ENCODE measurements at places on chromosomes 5 and 9.

- no peak for DNase-seq
Observed at GRCh38 chr5:149443210-149443609, 64.1 kb upstream of the IL17B start.

GRCh38 chr5:160071516-160071915, 47.7 kb downstream of the PWWP2A start:
- DNase-seq, result no peak

- DNase-seq, result no peak
Observed at GRCh38 chr5:104265531-104266140, 703.0 kb upstream of the NUDT12 start.

GRCh38 chr9:133046196-133046899, 15.4 kb upstream of the CEL start:
- no peak for DNase-seq

DNA sequence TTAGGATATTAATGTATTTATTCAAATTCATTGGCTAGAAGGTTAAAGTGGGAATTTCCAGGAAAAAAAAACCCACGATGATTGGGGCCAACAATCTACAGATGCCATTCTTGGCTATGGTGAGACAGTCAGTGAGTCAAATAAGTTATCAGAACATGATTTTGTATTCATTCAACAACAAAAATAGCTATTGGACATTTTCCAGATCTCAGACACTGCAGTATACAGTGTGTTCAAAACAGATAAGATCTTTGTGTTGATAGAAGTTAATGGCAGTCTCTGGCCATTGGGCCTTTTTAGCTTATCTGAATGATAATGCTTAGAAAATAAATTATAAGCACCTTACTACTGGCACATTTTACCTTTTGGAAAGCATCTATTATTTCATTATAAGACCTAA, 547.7 kb downstream of the MAT2B start:
- no peak for DNase-seq

DNA sequence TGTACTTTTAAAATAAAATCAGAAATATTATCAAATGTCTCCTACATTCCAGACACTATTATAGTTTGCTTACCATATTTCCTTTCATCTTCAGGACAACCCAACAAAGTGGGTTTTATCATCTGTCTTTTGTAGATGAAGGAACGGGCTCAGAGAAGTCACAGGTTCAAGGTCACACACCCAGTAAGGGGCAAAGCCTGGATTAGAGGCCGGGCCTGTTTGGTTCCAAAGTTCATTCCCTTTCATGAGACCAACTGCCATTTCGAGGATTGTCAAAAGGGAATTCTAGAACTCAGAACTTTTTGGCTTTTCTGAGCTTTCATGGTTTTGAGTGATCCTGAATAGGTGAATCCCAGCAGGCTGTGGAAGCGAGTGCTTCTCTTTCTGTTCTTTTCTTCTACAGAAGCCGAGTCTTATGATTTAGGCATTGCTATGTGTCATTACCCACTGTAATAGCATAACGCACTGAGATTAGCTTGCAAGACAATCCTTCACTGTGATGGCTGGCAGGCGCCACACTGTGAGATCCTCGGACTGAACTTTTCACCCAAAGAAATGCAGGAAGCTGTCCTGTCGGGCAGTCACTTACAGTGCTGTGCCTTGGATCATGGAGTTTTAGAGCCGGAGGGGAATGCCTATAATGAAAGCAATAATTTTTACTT, 43.8 kb upstream of the ANKH start:
- DNase-seq, result no peak

GRCh38 chr9:125495172-125496119, 211.6 kb downstream of the MAPKAP1 start:
- DNase-seq, result no peak

DNA sequence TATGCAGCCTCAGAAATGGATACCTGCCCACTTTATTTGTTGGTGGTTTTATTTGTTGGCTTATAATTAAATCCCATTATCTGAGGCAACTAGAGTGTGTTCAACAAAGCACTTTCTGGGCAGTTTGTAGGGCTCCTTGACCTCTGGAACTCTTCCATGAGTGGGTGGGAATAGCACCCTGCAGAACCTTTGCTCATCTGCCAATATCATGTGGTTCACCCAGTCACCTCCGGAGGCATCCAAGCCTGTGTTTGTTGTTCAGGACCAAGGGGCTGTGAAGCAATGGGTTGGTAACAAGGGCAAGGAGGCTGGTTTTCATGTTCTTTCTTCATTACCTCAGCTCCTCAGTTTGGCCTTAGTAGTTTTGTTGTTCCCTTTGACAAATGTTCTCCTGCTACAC, 314.0 kb downstream of the NDUFS4 start:
- no peak for DNase-seq

GRCh38 chr5:61270510-61271165, 61.4 kb upstream of the ZSWIM6 start:
- no peak for DNase-seq

GRCh38 chr9:22383718-22384117, 62.9 kb upstream of the DMRTA1 start:
- no peak for DNase-seq

DNA sequence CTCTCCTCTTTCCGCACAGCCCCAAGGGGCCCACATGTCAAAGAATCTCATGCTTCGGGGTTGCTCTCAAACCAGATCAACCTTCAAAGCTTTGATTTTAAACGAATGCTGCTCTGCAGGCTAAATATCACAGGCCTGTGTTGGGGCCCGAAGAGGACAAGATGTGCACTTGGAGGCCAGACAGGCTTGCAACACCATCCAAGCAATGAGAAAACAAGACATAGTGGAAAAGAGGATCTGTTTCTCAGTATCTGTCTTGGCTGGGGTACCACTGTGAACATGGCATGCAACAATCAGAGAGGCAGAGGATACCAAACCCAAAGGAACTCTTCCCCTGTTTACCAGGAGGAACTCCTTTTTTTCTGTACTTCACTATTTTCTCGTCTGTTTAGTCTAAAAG, 321.8 kb downstream of the SLIT3 start:
- DNase-seq, result no peak

- no peak for DNase-seq
Observed at GRCh38 chr9:92097997-92098482, 17.2 kb downstream of the SPTLC1 start.

DNA sequence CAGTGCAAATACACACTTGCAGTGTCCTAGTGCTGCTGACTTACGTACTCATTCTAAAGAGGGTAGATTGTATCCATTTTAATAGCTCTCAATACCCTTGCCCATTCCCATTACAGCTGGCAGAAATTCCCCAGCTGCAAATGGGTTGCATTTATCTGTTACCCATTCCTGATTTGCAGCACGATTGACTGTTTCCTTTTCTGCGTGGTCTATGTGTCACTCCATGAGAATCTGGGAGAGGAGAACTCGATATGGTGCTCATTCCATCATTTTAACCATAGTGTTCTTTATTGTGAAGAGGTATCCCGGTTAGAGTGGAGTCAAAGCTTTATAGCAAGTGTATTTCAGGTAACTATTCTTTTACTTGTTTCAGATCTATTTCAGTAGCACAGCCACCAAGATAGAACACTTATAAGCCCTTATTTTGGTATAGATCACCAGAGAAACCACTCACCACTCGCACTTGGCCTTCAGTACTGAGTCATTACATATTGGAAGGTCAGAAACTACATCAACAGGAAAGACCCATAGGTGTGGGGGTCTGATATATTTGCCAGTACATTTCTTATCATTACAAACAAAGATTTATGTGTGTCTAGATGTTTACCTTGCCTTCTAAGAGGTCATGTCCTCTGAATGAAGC, 139.5 kb downstream of the MUSK start:
- DNase-seq, result no peak

DNA sequence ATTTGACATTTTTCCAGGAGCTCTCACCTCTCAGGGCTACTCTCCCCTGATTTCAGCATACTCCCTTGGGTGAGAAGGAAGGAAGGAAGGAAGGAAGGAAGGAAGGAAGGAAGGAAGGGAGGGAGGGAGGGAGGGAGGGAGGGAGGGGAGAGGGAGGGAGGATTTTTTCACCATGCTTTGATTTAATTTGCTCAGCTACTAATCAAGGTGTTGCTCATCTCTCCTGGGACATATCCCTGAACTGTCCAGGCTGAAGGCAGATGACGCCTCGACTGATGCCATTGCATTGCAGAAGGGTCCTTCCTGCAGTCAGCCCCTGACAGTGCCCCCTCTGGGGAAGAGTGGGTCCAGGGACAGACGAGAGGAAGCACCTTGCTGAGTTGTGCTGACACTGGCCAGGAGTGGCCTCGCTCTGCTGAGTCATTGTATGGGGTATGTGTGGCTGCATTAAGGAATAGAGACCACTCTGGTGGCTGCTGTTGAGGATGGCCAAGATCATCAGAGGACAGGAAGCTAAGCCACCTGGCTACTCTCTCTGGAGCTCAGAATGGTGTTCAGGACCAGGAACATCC, 43.6 kb upstream of the CRB2 start:
- DNase-seq, result no peak

- no peak for DNase-seq
Observed at GRCh38 chr5:123598028-123598689, 86.2 kb downstream of the CSNK1G3 start.

DNA sequence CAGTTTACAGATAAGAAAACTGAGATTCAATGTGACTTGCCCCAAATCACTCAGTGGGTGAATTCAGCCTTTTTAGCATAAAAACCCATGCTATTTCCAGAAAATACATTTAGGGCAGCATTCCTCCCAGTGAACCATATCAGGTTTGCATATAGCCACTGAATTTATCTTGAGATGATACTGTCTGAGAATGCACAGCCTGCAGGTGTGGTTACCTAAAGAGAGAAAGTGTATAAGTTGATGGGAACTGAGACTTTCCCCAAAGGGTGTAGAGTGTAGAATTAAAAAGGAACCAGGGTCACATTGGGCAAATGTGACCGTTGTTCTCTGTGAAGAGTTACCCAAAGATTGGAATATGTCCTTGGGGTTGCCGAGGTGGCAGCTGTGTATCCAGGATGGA, 100.0 kb upstream of the PIK3R1 start:
- no peak for DNase-seq

DNA sequence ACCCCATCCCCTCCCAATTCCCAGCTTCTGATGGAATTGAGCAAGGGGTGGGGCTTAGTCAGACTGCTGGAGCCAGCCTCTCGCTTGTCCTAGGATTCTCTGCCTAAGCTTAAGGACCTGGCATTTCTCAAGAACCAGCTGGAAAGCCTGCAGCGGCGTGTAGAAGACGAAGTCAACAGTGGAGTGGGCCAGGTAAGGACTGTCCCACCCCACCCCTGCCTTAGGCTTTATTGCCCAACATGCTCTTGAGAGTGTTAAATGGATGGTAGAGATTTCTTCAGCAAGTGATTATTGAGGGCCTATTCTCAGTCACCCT, 1.1 kb downstream of the SLC35A4 start:
- DNase-seq, result no peak

GRCh38 chr9:6715755-6716643, 41.8 kb upstream of the KDM4C start:
- DNase-seq, result peak; percentile 80

DNA sequence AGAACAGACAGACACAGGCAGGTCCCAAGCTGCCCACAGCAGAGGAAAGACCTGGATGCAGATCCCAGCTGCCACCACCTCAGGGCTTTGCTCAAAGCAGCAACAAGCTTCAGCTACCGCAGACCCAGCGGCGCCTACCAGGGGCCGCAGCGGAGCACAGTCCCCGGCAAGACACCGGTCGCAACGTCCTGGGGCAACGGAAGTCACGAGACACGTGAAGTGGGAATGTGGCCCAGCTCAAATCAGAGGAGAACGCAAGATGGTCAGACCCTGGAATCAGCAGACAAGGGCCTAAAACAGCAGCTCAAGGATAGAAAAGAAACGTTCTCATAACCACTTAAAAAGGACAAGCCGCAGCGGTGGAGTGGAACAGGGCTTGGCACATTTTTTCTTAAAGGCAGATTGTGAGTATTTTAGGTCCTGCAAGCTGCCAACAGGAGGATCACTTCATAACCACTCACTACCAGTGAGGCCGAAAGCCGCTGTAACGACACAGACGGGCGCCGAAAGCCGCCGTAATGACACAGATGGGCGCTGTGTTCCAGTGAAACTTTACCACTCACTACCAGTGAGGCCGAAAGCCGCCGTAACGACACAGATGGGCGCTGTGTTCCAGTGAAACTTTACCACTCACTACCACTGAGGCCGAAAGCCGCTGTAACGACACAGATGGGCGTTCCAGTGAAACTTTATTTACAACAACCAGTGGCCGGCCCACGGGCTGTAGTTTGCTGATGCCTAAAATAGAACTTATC, 21.7 kb downstream of the SLC9A3 start:
- no peak for DNase-seq

GRCh38 chr5:54309276-54309675, 1.1 kb downstream of the ARL15 start:
- DNase-seq, result no peak

DNA sequence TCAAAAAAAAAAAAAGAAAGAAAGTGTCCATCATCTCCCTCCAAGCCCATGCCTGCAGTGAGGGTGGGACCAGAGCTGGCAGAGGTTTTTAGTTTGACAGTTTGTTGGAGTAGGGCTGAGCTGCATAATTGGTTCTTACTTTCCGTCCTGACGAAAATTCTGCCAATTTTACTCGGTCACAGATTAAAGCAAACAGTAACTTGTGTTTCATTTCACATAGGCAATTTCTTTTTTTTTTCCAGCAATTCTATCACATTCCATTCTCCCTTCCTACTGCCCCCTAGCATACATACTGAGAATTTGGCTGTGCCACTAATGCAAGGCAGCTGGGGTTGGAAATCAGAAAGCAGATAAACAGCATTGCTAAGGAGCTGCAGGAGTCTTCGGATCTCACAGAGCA, 132.4 kb downstream of the FRMD3 start:
- DNase-seq, result no peak

- no peak for DNase-seq
Observed at GRCh38 chr5:149040421-149040820, 22.4 kb downstream of the SH3TC2 start.

GRCh38 chr5:78819166-78819565, 165.9 kb downstream of the ARSB start:
- no peak for DNase-seq

DNA sequence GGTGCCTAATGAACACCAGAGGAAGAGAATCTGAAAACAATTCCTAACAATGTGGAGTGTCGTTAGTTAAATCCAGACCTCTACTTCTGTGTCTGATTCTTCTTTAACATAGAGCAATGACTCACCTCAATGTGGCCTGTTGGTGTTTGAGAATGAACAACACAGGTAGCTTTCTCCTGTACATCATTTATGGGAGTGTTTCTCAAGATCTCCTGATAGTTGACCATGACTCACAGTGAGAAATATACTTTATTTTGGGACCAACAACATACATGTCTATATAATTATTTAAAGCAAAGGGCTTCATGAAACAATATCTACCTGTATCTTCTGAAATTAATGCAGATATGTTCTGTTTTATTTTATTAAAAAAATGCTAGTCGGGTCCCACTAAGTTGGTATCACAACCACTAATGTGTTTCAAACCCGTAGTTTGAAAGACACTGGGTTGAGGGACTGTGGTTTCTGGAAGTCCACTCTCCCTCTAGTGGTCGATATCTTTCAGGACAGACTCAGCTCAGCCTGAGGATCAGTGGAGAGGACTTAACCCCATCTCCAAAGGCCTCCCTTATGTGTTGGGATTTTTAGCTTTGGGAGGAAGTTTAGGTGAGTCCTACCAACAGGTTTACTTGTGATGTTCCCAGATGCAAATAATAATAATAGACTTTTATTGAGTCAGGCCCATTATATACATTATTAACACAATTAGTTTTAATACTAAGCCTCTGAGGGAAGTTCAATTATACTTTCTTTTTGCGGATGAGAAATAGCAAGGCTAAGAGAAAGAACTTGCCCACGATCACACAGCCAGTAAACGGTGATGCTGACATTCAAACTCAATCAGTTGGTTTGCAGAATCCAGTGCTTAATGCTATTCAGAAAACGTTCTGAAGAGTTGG, 70.0 kb upstream of the KLF9 start:
- peak; percentile 56 for DNase-seq

Data from NCI-H1092 (cell line).